ELR (cell line): ENCODE measurements at places on chromosomes 12 and 14.
A peak's percentile ranks its signal among the peaks of the same experiment; 100 is the strongest.

- no peak for DNase-seq
Observed at GRCh38 chr12:62760779-62761178, 174.2 kb downstream of the PPM1H start.

- peak; percentile 85 for DNase-seq
Observed at GRCh38 chr14:52380294-52380693, 66.2 kb downstream of the PTGER2 start.

- DNase-seq = no peak
Observed at GRCh38 chr12:53345486-53346188, 9.5 kb upstream of the SP7 start.

DNA sequence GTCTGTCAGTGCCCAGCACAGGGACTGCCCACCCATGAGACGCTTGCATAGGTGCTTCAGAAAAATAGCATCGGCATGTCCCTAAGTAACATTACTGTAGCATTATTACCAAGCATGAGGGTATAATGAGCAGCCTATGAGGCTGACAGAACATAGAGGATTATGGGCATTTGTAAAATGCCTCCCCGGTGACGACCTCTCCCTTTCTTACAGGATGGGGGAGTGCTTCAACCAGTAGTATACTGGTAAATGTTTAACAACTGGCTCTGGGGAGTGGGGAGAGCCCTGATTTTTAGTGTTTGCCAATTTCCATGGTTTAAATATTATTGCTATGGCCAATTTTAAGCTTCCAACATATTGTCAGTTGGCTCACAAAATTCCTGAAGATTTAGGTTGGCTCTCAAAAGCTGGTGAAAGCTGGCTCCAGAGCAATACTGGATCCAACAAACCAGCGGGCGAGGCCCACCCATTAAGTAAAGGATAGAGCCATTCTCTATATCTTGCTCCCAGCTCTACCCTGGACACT, 104.5 kb downstream of the ETNK1 start:
- DNase-seq = no peak

DNA sequence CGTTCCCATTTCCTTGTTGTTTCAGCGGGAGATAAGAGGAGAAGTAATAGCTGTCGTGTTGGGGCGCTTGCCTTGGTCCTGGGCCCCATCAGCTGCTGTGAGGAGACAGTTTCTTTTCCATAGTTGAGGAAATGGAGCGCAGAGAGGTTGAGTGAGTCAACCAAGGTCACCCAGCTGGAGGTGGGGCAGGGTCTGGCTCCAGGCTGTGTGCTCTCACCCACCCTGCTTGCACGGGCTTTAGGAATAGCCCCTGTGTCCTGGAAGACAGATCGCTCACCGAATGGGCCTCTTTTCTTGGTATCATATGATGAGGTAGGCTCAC, 165.7 kb upstream of the RTL1 start:
- no peak for DNase-seq

- DNase-seq = no peak
Observed at GRCh38 chr12:91155990-91156389, 26.6 kb downstream of the DCN start.

DNA sequence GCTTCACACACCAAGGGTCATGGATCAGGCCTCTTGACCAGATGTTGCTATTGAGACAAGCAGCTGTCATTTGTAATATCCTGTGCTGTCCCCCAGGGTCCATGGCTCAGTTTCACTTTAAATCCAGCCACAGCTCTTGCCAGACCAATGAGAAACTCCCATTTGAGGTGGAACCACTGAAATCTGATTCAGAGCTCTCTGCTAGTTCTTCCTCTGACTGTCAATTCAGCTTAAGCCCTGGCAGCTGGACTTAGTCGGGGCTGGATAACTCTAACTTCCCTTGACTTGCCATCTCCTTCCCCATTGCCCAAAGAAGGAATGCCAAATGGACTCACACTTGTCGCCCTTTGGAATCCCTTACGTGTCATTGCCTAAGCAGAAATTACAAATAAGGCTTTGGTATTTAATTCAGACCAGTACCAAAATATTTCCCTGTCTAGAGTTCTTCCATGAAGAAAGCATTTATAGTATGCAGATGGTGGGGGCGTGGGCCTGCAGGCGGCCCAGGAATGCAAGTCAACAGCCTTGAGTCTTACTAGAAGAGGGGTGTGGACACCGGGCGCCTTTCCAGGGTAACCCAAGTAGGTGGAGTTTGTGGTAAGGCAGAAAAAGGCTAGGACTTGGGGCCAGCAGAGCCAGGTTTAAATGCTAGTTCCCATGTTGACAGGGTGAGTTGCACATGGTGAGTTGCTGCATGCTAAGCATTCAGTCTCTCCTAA, 96.9 kb upstream of the TMPO start:
- DNase-seq = peak; percentile 78

GRCh38 chr14:24122898-24123297, 7.6 kb upstream of the FITM1 start:
- no peak for DNase-seq

DNA sequence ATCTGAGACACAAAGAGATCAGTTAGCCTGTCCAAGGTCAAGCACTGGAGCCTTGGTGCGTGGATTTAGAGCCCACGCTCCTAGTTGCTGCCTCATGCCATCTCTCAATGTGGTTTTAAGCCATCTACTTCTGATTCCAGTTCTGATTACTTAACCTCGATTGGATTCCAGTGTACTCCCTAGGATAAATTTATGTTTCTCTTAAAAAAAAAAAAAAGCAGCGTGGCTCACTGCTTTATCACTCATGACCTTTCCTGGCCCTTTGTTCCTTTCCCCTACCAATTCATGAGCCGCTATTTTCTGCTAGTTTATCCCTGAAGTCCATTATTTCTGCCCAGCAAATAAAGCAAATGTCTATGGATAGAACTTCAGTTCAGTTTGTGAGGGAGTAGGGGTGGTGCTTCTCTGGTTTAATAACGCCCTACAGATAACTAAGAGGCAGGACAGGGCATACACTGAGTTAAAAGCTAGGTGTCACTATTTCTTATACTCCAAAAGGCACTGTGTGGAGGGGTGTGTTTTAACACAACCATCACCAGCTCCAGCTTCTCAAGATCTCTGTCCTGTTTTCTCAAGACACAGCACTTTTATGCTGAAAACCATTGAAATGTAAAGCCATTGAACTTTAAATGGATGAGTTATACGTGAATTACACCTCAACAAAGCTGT, 9.8 kb upstream of the PARP11 start:
- DNase-seq = peak; percentile 48

DNA sequence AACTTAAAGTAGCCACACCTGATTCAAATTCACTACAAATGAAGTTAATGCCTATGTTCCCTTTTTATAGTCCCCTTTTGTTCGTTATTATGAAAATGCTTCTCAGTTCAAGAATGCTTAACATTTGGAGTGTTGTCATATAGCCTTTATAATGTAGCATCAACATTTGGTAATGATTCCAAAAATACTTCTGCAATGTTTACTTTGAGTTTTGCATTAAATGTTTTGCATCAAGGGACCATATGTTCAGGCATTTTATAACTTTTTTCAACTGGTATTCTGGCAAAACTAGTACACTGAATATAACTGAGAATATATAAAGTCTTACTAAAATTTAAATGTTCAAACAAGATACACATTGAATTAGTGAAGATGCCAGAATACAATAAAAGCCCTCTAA, 209.6 kb upstream of the SLC16A7 start:
- no peak for DNase-seq

- DNase-seq = peak; percentile 32
Observed at GRCh38 chr14:74793506-74794155, 30.5 kb downstream of the YLPM1 start.

DNA sequence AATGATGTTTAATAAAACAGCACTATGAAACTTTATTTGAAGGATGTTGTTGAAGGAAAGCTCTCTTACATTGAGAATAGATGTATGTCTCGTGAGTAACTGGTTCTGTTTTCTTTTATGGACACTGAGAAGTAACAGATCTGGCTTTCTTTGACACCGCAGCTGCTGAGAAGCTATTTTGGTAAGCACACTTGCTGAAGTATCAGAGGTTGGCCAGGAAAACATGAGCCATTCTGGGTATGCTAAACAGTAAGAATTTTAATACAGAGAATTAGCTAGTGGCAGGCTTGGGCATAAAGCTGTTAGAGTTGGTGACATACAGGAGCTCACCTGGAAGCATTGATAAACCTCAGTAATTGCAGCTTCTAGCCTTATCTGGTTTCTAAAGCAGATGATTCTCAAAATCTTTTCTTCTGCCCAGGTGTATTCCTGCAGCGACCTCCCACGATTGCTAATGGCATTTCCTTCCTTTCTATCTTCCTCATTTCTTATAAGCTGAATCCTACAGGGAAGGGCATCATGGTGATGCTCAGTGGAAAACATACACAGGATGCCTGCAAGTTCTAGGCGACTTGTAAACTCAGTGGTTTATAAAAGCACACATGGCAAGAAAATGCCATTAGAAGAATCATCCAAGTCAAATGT, 291.6 kb upstream of the SLC16A7 start:
- DNase-seq = no peak

DNA sequence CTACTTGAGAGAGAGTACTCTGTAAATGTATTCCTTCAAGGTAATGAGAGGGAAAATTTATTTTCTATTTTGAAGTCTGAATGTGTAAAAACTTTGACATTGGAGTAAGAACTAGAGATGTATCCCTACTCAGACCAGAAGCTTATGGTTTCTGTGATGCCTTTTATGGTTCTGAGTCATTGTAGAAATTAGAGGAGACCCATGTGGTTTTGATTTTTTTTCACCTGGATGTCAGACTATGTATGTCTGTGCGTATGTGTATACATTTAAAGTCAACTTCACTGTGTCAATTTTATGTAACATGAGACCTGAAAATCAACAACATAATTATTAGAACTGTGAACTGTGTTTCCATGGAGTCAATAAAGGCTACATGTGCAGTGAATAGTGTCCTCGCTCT, 302.0 kb downstream of the TRHDE start:
- no peak for DNase-seq

GRCh38 chr12:65756956-65757511, 67.2 kb upstream of the HMGA2 start:
- DNase-seq = peak; percentile 37

DNA sequence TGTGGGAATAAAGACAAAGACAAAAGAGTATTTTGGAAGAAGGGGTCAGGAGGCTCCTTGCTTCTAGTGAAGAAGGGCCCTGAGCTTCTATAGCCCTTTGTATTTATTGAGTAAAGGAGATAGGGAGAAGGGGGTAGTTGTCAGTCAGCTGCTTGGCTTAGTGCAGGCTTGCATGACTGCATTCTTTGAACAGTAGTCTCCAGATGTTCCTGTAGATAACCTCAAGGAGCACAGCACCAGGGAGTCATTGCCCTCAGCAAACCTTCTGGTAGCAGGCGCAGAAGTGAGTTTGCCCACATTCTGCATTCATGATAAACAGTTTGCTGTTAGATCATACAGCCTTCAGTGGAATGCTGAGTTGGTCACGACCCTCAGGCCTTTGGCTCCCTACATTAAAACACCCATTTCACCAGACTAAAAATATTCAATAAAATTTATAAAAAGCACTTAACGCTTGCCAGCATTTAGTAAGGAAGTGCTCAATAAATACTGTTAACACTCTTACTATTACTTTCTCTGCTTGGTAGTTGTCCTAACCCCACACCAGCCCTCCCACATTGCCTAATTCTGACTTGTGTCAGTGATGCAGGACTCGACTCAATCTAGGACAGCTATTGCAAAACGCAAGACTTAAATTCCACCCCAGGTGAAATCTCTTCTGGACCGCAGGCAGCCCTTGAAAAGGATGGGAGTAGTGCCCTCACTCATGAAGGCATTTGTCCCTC, 3.0 kb upstream of the DHRS4 start:
- DNase-seq = no peak

GRCh38 chr12:111361717-111362576, 6.9 kb downstream of the PHETA1 start:
- no peak for DNase-seq

DNA sequence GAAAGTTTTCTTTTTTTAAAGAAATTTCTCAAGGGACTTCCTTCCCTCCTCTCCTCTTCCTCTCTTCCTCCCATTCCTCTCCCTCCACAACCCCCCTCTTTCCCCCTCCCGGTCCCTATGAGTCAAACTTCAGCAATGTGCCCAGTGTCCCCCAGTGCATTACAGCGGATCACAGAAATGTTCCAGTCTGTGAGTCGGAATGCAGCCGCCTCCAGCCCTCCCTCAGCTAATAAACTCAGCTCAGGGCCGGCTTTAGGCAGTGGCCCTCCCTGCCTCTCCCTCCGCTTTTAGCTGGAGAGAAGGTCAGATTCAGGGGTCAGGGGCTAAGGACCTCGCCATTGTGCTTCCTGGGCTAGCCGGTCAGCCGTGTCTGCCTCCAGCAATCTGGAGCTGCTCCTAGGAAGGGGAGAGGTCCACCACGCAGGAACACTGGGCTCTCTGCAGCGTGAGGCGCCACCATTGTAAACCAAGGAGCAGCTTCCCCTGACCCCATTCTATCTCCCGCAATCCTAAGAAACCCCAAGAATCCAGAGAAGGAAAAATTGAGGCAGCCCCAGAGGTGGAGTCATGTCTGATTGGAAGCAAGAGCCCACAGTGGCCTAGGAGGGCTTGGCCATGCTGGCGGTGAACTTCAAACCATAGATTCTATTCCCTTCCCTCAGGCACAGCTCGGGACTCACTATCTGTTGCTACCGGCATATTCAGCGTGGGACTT, 1.1 kb upstream of the HDAC7 start:
- peak; percentile 97 for DNase-seq

- DNase-seq = peak; percentile 10
Observed at GRCh38 chr14:71324767-71325272, 417.6 kb downstream of the PCNX1 start.

DNA sequence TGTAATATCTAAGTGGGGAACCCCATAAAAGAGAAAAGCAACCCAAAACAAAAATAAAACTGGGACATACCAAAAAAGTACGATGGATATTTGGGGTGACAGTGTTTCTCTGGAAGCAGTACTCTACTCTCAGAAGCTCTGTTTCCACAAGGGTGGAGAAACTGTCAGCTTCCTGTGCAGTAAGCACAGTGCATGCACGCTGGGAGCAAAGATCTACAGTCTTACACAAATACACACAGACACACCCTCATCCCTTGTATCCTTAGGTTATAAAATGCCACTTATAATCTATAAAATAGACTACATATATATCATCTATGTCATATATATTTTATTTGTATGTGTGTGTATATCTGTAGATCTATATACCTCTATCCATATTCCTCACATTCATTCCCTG, 225.8 kb upstream of the SOX5 start:
- DNase-seq = no peak

- no peak for DNase-seq
Observed at GRCh38 chr12:58233886-58234285, 292.5 kb downstream of the ATP23 start.

GRCh38 chr12:62446754-62447452, 19.7 kb upstream of the MON2 start:
- no peak for DNase-seq

- no peak for DNase-seq
Observed at GRCh38 chr14:100607611-100607956, 20.4 kb upstream of the BEGAIN start.

DNA sequence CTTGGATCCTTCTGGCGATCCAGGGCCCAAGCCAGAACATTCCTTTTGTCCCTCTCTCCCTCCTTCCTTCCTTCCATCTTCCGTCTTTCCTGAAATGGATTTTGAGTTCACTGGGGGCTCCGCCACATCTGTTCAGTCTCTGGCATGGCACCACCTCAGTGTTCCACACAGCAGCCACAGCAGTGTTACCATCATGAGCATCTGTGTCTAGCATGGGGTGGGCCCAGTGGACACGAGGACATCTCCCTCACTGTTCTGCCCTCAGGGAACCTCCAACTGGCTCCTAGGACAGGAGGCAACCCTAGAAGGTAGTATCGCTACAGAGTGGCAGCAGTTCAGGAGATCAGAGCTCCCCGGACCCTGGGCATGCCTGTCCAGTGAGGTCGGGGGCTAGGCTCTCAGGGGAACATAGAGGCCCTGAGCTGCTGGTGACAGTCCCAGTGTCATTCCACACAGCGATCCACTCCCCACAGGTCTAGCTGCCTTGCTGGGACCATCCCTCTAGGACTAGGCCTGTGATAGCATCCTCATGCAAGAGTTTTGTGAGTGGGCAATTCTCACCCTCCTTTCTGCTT, 59.0 kb downstream of the GALNT16 start:
- no peak for DNase-seq
